ENCODE measurements at places on chromosomes 6 and 20.

- peak; percentile 6 for DNase-seq
Observed at GRCh38 chr6:25652007-25652515, at the start of gene SCGN. Gene SCGN (plus strand): TSS chr6:25652215. CDS start chr6:25652404, 189 bp downstream.

DNA sequence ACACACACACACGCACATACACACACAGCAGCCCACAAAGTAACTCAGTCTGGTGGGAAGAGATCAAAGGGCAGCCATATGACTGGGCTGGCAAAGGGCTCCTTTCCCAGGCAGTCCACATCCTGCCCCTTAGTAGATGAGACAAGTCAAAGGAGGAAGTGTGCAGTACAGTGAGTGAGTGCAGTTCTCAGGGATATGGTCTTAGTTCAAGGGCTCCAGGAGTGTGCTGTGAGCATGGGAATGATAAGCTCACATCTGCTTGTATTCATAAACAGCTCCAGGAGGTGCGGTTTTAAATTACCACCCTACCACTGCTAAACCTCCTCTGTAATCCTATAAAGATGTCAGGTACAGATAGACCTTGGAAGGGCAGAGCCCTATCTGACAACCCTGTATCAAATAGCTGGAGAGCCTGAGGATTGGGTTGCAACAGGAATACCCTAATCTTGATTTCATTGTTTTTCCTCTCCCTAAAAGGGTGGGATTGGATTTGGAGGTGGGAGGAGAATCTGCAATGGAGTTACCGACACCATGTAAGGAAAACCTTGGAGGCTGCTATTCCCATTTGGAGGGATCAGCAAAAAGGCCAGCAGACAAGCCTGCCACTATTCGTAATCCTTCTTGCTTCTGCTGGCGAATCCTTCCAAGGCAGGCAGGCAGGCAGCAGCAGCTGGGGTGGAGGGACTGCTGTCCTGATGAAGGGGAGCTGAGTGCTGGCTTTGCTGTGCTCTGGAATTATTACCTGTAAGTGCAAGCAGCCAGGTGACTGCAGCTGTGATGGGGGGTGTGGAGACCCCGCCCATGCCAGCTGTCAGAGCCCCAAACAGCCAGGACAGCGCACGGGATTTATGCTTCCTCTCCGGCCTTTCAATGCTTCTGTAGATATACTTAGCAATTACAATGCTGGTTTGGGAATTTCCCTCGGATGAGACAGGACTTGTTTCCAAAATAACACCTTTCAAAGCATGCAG is 342.7 kb downstream of the PRL start:
- DNase-seq, result no peak

DNA sequence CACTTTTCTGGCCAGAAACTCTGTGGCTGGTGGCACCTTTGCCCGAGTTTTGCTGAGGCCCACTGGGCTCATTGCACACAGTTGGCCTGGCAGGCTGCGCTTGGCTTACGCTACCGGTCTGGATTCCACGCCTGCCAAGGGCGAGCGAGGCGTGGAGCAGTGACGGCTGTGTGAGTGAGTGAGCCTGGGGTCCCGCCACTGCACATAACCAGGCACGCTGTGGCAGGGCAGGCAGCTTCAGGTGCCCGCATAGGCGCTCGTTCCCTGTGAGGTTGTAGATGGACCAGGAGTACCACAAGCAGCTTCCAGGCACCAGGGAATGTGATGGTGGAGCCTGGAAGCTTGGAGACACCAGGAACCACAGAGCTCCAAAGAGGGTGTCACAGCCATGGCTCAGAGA is 190.1 kb upstream of the DEFB112 start:
- DNase-seq, result no peak

DNA sequence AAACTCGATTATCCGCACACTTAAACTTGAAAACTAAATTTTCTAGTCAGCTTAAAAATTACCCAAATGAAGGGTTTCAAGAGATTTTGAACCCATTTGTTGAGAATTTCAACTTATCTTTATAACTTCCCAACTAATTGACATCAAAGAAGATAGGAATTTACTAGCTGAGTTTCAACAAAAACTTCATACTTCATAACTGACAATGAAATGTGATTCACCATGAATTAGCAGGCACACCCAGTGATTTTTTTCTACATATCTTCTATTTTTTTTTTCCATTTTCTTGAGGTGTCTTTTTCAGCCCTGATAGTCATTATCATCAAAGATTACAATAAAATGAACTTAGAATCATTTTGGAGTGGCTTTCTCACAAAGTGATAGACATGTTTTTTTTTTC is 26.7 kb downstream of the TNFAIP3 start:
- DNase-seq, result no peak
